ENCODE measurements at places on chromosomes 7 and 10. TPM values are rescaled to one million over a fixed set of nuclear protein-coding genes. Genes with fewer than 3 reads are reported as not detected.

GRCh38 chr7:101531726-101532357 is 97.3 kb downstream of the MYL10 start:
- DNase-seq: no peak

TSPAN13 gene
- 41.3 TPM for total RNA-seq

AKR1C8 gene
- 24.7 TPM for total RNA-seq

DNA sequence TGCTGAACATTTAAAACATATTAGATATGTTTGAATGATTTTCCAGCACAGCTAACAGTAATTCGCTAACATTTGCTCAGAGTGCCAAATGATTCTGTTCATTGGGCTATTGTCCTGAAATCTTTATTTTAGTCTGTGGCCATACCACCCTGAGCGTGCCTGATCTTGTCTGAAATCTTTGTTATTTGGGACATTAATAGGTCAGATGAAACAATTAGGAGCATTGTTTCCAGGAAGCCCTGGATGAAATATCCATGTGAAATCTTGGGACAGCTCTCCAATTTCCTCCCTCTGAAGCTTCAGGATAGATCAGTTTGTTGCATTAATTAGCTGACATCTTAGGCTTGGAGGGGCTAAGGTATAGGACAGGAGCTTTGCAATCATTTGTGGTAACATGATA is 512.0 kb downstream of the KIF20B start:
- no peak for DNase-seq

- DNase-seq: no peak
Observed at GRCh38 chr7:25891591-25891990, 260.4 kb upstream of the NFE2L3 start.

DNA sequence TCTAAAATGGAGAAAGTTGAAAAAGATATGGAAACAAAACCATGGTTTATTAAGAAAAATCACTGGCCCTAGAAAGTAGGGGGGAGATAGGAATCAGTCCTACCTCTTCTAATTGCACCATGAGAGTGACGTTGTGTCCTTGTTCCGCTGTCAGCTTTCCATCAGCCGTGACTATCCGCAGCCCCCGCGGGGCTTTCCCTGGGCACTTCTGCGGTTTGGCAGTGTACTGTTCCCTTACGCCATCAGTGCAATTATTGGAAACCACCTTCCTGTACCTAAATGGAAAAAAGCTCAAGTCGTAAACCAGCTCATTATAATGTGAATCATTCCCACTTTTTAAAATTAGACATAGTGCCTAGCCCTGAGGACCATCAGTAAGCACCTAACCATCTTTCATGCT is 512.2 kb downstream of the SORCS1 start:
- DNase-seq: no peak

DNA sequence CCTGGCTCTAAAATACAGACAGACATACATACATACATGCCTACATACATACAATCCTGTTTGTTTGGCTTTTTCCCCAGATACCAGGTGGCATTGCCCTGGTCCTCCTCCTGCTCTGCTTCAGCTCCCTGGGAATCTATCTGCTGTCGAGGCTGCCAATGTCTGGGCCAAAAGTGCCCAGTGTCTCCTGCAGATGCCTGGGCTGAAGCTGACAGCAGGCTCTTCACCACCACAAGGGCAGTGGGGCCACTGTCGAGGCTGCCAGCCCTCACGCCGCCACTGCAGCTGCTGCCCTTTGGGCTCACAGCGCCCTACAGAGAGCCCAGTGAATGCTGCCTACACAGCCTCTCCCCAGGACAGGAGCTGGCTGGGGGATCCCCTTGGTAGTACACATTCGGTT is 18.0 kb upstream of the STN1 start:
- no peak for DNase-seq

ZNF716 gene
- not detected for total RNA-seq

TUBAL3 gene
- not detected for total RNA-seq

DNA sequence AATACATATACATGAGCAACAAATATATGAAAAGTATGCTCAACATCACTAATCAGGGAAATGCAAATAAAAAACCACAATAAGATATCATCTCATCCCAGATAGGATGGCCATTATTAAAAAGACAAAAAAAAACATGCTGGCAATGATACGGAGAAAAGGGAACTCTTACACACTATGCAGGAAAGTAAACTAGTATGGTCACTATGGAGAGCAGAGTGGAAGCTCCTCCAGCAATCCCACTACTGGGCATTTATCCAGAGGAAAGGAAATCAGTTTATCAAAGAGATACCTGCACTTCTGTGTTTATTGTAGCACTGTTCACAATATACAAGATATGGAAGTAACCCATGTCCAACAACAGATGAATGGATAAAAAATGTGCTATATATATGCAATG is 217.5 kb downstream of the SDK1 start:
- no peak for DNase-seq

- no peak for DNase-seq
Observed at GRCh38 chr10:4282496-4282895, 497.5 kb upstream of the KLF6 start.

- no peak for DNase-seq
Observed at GRCh38 chr7:51629206-51629605, 312.6 kb upstream of the COBL start.

- DNase-seq: no peak
Observed at GRCh38 chr10:116669832-116670644, 49.3 kb downstream of the PNLIPRP2 start.

GRCh38 chr10:51654918-51655317 is 44.5 kb downstream of the CSTF2T start:
- DNase-seq: no peak

DNA sequence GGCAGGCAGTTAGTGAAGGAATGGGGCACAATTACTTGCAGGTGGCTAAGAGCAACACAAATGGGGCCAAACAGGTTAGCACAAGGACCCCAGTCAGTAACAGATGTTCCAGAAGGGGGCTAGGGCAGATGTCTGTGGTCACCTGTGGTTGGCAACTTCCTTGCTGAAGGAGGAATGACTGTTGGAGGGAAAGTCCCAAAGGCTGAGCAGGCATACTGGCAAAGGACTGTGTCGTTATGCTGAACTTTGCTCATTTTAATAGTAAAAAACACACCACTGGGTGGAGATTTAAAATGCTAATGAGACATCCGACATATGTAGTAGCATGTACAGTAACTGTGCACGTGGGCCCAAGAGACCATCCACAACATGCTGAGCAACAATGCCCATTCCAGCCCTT is 511.6 kb downstream of the CALN1 start:
- no peak for DNase-seq

DNA sequence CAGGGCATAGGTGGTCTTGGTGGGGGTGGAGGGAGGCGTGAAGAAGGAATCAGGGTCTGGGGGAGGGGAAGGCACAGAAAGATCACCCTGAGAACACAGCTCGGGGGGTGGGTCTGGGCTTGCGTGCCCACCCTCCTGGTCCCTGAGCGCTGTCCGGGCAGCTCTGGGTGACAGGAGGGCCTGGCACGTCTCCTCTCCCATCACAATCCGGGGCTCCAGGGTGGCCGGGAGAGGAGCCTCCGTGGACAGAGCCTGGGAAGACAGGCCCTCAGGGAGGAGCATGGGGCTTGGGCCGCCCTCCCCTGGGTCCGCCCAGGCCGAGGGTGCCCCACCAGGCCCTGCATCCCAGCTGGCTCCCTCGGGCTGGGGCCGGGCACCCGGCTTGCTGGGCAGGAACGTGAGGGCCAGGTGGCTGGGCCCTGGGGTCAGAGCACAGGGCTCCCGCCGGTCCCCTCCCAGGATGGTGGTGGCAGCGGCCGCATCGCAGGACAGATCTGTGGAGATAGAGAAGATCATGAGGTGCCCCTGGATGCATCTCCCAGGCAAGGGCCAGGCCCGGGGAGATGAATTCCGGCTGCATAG is 3.1 kb downstream of the NACAD start:
- no peak for DNase-seq

CACNA2D1 gene
- total RNA-seq: 0.91 TPM

DNA sequence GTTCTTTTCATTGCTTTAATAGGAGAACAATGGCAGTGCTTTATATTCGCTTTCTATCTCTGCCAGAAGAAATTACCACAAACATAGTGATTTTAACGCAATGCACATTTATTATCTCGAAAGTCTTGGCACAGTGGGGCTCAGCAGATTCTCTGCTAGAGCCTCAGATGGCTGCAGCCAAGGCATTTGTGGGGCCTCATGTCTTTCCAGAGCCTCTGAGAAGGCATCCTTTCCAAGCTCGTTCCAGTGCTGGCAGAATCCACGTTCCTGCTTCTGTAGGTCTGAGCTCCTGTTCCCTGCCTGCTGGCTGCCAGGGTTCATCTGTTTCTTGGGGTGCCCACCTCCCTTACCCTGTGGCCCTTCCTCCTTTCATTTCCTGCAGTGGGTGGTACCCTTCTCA is 60.2 kb downstream of the LRRC18 start:
- no peak for DNase-seq

DNA sequence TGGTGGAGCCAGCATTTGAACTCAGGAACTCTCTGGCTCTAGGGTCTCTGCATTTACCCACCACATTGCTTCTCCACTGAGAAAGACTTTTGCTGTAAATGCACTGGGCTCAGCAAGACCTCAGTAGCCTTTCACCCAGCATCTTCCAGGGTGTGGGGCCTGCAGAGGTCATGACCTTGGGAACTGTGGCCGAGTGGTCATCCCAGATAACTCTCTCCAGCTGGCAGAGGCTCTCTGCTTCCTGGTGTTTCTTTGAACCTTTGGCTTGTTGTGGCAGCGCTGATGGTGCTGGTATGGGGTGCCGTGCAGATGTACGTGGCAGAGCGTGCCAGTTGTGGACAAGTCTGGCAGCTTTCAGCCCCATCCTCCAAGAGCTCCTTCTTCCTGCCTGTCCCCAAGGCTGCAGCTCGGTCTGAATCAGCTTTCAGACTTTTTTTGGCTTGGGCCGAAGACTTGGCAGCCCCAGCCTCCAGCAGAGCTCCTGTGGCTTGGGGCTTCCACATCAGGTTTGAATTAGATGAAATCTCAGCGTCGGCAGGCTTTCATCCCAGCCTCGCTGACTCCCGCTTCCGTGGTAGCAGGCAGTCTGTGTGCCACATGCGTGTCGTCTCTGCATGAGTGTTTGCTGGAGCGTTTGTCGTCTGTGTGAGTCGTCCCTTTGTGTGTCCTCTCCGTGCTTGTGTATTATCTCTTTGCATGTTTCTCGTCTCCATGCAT is 21.5 kb downstream of the ADAMTS14 start:
- DNase-seq: no peak

- no peak for DNase-seq
Observed at GRCh38 chr7:31885171-31885570, 185.0 kb downstream of the PDE1C start.

IDI2 gene
- not detected for total RNA-seq

SNX8 gene
- 12.2 TPM for total RNA-seq

DNA sequence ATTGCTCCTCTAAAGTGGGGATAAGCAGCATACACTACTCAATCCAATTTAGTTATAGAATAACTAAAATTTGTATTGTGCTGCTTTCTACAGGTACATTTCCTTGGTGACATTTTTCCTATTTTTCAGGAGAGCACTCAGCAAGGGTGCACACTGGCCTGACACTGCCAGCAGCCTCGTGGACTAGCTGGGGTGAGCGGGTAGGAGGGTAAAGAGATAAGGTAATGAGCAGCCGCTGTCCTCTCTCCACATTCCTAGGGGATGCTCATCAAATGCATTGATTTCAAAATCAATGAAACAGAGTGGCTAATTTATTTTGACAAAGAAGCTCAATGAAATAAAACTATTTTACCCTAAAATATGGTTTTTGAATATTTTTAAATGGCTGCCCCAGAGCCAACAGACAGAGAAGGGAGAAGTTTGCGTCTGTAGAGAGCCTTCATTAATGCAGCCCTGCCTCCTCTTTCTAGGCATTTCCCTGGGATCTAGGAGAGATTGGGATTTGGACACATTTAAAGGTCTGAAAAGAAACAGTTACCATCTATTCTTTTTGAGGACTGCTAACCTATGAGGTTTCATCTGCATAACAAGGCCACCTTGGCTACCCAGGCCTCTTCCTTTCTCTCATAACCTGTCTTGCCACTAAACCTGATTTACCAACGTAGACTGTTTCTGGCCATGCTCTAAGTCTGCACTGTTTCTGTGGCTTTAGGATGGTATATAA is 561.0 kb downstream of the IPMK start:
- no peak for DNase-seq

DNA sequence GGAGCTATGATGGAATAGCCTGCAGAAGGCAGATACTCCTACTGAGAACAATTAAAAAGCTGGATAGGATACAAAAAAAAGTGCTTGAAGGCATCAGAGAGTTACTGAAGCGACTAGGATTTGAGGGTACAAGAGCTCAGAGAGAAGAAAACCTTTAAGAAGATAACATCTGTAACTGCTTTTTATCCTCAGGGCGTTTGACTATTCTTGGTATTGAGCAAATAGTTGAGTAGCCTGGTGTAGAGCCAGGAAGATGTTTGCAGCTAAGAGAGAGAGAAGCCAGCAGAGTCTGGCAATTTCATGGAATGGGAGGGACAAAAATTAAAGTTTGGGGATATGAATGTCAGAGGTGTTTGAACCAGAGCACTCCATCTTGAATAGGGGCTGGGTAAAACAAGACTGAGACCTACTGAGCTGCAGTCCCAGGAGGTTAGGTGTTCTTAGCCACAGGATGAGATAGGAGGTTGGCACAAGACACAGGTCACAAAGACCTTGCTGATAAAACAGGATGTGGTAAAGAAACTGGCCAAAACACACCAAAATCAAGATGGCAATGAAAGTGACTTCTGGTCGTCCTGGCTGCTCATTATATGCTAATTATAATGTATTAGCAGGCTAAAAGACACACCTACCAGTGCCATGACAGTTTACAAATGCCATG is 428.8 kb downstream of the SH2D4B start:
- DNase-seq: no peak

GRCh38 chr10:7857262-7857661 is 39.0 kb downstream of the TAF3 start:
- no peak for DNase-seq

DNA sequence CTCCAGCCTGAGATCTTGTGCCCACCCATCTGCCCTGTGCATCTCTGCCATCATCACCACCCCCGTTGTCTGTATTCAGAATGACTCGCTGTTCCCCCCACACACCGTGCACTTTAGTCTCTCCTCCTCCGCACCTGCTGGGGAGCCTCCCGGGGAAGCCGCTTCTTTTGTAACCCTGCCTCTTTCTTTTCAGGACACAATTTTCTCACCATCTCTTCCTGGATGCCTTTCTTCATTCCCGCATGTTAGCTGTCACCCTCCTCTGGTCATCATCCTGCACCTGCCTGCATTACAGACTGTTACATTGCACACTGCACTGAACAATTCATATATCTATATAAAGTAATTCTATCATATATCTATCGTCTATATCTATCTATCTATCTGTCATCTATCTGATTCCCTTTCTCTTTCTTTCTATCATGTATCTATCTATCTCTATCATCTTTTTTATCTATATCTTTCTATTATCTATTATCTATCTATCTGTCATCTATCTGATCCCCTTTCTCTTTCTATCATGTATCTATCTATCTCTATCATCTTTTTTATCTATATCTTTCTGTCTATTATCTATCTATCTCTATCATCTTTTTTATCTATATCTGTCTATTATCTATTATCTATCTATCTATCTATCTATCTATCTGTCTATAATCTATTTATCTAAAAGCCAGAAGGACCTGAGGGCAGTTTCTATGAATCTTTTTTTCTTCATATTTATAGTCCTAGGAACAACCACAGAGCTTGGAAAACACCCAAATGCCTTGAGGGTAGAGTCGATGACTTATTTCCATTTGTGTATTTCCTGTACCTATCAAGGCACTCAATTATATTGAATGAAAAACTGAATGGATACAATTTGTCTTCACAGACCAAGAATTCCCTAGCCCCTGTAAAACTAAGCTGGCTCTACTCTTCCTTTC is 642.5 kb downstream of the ACTR3B start:
- DNase-seq: no peak
